Activated T-cell treated with anti-CD3 and anti-CD28 coated beads, Interleukin-2, amount 50 U/mL, for 4 hours (primary cell): ENCODE measurements at places on chromosomes 1 and 21. TPM values are rescaled to one million over a fixed set of nuclear protein-coding genes. Genes with fewer than 3 reads are reported as not detected.

DNA sequence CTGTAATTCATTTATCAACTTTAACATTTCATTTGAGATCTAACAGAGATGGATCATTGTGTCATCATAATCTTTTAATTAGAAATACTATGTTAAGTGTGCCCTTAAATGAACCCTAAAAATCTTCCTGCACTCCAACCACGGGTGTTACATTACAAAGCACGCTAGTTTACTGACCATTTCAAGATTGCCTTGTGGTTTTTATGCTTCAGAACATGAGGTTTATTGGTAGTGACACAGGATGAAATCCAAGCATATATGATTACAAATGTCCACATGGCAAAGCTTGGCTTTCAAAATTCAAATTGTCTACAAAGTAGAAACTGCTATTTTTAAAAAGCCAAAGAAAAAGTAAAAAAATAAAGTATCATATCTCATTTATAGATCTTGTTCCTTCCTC is 190.4 kb upstream of the USP25 start:
- no peak for DNase-seq

NES gene
- total RNA-seq = 0.05 TPM

DNA sequence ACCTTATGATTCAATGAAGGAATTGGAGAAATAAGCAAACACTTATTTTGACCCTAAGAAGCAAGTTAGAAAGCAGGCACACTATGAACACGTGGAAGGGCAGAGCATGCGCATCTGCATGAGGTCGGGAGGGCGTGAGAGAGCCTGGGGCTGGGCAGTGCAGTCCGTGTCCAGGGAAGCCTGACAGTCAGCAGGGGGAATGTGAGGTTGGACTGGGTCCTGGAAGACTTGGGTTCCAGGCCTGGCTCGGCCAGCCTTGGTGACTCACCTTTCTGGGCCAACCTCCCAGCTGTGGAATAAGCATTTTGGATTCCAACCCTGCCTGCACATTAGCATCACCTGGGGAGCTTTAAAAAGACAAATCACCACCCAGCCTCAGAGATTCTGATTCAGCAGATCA is 26.6 kb upstream of the LMX1A start:
- DNase-seq = no peak

GRCh38 chr1:198167436-198167934 is 10.7 kb downstream of the NEK7 start:
- peak; percentile 33 for DNase-seq

DNA sequence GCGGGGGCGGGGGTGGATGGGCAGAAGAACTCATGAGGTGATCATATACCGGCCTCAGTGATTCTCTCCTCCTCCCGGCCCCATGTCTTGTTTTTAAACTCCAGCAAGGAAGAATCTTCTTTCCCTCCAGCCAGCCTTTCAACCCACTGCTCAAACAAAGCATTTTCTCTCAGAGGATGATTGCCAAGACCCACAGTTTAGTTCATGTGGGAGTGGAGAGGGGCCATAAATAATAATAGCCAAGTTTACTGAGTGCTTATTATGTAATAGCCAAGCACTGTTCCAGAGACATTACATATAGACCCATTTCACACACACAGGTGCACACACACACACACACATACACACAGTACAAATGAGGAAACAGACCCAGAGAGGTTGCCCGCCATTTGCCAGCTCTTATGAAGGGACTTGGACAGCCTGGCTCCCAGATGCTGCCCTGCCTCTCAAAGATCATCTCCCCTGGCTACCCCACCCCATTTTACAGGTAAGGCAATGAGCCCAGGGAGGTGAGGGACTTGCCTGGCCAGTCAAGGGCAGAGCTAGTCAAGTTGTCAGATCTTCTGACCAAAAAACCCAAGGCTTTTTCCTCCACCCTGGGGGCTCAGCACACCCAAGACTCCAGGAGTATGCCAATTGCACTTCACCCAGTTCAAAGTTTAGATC is 18.0 kb upstream of the BCAR3 start:
- no peak for DNase-seq

DNA sequence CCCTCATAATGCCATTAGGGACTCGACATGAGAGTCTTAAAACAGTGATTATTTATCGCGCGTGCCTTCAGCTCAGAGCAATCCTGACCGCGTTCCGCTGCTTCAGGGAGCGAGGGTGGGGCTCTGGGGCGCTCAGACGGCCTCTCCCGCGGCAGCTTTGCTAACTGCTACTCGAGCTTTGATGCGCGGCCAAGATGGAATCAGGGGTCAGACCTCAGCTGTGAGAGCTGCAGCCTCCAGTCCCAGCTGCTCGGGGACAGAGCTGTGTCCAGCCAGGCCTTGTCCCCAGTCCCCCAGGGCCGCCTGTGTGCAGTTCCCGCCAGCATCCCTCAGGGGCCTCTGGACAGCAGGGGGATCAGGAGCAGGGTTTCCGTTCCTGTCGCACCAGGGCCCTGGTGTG is 104.6 kb upstream of the TTC34 start:
- no peak for DNase-seq

- no peak for DNase-seq
These were observed 4.3 kb downstream of the PAQR7 start for GRCh38 chr1:25871086-25871703.

CRNN gene
- total RNA-seq = not detected

VANGL2 gene
- total RNA-seq = 0.08 TPM

DNA sequence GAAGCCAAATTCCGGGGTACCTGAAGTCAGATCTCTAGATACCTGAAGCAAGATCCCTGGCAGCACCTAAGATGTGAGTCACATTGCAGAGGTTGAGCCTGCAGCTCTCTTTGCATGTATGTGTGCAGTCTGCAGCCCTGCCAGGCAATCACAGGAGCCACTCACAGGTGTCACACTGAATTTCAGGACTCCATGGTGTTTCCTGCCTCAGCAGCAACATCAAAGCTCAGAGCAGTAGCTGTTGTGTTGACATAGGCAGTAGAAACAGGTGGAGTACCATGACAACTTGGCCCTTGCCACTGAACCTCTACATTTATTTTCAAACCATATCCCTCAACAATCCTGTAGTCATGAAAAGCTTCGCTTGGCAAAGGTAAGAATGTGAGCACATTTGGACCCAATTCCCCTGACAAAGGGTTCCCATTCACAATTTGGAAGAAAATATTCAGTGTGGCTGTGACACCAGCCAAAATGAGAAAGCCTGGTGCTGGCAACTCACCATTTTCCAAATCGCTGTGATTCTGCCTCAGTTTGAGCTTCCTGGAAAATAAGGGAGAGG is 419.8 kb upstream of the NFIA start:
- DNase-seq = no peak

- no peak for DNase-seq
These were observed 56.5 kb upstream of the SSBP3 start for GRCh38 chr1:54462597-54463258.

CACNA1E gene
- not detected for total RNA-seq

DNA sequence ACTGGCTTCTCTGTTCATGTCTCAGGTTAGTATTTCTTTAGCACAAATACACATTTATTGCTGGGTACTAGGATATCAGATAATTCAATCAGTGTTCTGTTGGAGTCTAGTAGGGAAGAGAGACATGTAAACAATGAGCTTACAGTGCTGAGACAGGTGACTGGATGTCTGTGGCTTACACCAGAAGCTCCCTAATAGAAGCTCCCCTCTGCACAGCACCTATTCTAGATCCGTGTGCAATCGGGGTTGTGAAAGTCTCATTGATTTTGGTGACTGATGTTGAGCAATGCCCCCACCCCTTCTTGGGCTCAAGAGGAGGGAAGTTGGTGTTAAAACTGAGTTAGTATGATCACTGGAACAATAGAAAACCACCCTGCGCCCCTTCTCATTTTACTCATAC is 279.2 kb downstream of the RPS6KC1 start:
- DNase-seq = no peak

DNA sequence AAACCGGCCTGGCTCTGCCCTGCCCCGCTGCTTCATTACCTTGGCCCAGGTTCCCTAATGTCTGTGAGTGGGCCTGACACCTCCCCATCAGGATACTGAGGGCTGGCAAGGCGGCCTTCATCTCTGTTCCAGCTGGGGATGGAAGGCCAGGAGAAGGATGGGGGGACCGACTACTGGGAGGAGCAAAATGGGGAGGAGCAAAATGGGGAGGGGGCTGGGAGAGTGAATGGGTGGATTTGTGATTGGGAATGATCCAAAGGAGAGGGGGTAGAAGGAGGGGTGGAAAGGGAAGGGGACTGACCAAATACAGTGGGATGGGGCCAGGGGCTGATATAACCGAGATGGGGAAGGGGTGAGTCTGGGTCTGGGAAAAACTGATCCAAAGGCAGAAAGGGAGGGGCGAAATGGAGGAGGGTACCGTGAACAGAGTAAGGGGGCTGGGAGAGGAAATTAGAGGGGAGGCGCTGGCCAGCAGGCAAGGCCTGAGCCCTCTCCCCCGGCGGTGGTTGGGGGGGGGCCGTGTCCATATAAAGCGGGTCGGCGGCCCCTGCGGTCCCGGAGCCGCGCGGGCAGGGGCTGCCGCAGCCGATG is at the start of gene FOXE3:
Gene FOXE3 (plus strand): TSS at position 558 of the 591 bp plus-strand sequence. CDS start 31 bp downstream, at position 589.
- no peak for DNase-seq

HEYL gene
- total RNA-seq = 0.11 TPM

- no peak for DNase-seq
These were observed 139.2 kb downstream of the TM2D1 start for GRCh38 chr1:61585714-61586113.

INAVA gene
- 0.13 TPM for total RNA-seq

DNA sequence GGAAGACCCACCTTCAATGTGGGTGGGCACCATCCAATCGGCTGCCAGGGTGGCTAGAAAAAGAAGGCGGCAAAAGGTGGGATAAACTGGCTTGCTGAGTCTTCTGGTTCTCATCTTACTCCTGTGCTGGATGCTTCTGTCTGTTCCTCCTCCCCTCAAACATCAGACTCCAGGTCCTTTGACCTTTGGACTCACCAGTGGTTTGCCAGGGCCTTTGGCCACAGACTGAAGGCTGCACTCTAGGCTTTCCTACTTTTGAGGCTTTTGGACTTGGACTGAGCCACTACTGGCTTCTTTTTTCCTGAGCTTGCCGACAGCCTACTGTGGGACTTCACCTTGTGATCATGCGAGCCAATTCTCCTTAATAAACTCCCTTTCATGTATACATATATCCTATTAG is 55.9 kb downstream of the VCAM1 start:
- no peak for DNase-seq

DNA sequence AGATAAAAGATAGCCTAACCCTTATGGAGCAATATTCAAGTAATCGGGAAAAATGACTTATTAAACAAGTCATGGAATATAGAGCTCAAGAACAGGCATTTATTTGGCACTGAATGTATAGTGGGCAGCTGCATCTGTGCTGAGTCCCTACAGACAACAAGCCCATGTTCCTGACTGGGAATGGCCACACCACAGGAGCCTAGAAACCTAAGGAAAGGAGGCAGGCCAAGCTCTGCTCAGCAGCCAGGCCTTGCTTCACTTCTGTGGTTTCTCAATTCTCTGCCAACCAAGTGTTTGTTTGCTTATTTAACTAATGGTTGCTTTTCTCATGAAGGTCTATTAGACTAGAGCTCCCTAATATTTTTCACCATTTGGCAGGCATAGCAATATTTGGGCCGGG is 21.5 kb downstream of the AK2 start:
- DNase-seq = no peak

DNA sequence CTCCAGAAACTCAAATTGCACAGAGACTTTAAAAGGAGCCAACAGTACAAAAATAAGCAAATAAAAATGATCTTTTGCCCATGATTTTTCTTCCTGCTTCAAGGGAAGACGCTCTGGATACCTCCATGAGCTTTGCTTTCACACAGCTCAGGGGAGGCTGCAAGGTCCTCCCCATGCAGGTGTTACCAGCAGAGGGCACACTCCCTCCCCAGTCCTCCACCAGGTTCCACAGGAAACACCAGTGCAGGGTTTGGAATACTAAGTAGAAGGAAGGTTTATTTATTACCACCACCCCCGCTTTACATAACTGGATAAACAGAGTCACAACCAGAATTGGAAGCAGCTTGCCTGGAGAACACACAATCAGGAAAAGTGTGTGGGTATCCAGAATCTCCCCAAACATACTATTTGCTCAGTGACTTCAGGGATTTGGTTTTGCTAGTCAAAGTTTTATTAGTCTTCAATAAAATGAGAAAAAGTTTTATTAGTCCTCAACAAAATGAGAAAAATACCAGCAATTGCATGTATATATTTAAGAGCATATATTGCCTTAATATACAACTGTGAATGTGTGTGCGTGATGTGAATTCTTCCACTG is 37.3 kb downstream of the HSD3B1 start:
- no peak for DNase-seq

ACTA1 gene
- total RNA-seq = not detected

DNA sequence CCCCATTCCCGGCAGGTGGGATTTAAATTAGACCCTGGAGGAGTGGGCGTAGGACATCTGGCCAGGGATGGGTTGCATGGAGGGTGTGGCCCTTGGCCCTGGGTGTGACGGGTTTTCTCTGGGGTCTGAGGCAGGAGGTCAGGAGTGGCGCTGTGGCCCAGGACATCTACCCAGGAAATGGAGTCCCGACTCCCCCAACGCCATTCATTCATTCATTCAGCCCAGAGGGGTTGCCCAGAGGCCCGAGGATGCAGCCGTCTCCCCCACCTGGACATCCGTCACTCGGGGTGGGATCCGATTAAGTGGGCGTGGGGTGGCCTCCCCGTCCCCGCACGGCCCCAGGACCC is 663 bp downstream of the ATP13A2 start:
- no peak for DNase-seq

ATXN7L2 gene
- total RNA-seq = 23.6 TPM

- DNase-seq = no peak
These were observed 6.9 kb downstream of the PTPRF start for GRCh38 chr1:43537423-43538142.

DNA sequence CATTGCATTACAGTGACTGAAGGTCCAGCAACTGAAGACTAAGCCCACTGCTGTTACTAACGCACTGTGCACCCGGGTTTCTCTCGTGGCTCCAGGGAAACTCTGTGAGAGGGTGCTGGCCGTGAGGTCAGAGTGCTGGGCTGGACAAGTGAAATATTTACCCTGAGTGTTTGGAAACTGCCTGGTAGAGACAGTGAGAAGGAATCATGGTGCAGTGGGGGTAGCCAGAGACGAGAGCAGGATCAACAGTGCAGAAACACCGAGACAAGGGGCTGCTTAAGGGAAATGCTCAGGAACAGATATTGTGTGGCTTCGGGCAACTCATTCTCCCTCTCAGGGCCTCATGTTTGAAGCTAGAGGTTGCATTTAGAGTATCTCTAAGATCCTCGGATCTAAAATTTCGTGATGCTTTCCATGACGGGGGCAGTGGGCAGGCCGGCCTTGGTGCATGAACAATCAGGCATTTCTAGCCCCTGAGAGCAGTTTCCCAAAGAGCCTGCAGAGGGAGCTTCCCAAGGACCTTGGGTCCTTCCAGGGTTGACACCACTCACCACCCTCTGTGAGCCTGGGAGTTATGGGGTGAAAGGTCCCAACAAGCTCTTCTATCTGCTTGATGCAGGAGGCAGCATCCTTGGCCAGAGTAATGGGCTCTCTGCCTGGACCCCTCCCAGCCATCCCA is 9.7 kb downstream of the CD2 start:
- peak; percentile 51 for DNase-seq

GRCh38 chr1:178571807-178572206 is 58.9 kb downstream of the TEX35 start:
- no peak for DNase-seq
